Activated T-helper 2 cell treated with anti-CD3 and anti-CD28 coated beads, Interferon-gamma antibody, Interleukin-2, Interleukin-4, amounts not matched to agents 10 μg/mL and 5 μg/mL and 100 μg/mL, durations not matched to agents 14 hours and 24 hours and 36 hours (primary cell): ENCODE measurements at places on chromosomes 13 and 19.

- no peak for DNase-seq
Observed at GRCh38 chr19:17398902-17399527, 5.0 kb upstream of the CCDC194 start.

- DNase-seq: no peak
Observed at GRCh38 chr13:45691667-45692066, 10.5 kb upstream of the CBY2 start.

DNA sequence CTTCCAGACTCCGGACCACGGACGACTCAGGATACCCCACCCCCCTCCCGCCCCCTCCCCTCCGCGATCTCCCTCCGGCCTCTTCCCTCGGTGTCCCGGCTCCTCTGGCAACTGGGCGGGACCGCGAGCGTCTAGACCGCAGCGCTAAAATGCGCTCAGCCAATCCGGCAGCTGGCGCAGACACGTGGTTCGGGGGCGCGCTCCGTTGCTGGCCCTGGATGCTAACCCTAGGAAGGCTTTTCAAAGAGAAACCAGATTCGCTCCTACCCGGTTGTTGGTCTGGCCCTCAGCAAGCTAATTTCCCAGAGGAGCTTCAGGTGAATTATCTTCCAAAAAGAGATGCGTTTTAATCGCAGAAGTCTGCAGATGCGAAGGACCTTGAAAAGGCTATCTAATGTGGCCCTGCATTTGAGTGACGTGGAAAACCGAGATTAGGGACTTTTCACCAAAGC is at the start of gene DZIP1:
TSS of gene DZIP1 (minus strand) at position 106 of the 452 bp plus-strand sequence. CDS start 2,677 bp downstream, outside the sequence.
- DNase-seq: no peak

DNA sequence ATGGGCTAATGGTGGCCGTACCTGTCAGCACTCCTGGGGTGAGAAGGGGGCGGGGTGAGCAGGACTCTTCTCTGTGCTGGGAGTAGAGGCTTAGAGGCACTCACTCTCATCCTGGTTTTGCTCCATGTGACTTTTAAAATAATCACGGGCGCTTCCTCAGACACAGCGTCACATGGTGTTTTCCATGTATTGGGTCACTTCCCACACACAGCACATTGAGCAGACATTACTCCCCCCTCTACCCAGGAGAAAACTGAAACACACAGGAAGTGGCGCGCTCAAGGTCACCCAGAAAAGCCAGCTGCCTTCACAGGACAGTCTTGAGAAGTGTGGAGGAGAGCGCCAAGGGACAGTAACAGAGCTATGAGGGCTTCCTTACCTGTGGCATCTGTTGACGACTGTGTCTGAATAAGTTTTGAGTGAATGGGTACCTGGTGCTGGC is 23.2 kb downstream of the SPATA13 start:
- no peak for DNase-seq

GRCh38 chr19:35498984-35499527 is 8.8 kb upstream of the KRTDAP start:
- DNase-seq: no peak

- no peak for DNase-seq
Observed at GRCh38 chr13:107475753-107476453, 739.4 kb downstream of the LIG4 start.

DNA sequence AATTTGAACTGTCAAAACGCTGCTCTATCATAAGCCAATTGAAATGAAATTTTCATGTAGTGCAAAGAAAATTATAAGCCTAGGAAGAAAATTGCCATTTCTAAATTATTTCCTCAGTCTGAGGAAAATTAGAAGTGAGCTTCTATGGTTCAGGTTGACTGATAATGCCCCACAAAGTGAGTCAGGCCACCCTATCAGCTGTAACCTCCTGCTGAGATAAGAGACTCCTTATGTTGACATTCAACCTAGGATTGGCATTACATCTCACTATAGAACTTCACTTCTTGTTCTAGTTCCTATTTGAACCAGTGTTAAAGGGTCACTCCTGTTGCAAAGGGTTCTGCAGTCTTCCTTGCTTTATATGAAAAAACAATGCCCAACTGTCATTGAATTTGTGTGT is 32.6 kb upstream of the RFC3 start:
- DNase-seq: no peak

- no peak for DNase-seq
Observed at GRCh38 chr19:34368338-34368737, 3.3 kb downstream of the GPI start.

DNA sequence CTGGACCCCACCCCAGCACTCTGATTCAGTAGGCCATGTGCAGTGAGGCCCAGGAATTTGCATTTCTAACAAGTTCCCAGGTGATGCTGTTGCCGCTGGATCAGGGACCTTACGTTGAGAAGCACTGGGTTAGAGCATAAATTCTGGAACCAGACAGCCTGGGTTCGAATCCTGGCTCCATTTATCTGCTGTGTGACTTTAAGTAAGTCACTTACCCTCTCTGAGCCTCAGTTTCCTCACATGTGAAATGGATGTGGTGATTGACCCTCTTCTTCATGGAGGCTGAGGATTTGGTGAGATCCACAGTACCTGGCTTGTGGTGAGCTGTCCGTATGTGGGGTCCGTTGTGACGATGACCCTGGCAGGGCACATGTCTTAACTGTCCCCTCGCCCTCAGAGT is 15.9 kb downstream of the HIPK4 start:
- DNase-seq: no peak

GRCh38 chr13:28429685-28430290 is 65.1 kb downstream of the FLT1 start:
- no peak for DNase-seq

GRCh38 chr19:5575590-5575989 is 7.8 kb upstream of the TINCR start:
- no peak for DNase-seq

DNA sequence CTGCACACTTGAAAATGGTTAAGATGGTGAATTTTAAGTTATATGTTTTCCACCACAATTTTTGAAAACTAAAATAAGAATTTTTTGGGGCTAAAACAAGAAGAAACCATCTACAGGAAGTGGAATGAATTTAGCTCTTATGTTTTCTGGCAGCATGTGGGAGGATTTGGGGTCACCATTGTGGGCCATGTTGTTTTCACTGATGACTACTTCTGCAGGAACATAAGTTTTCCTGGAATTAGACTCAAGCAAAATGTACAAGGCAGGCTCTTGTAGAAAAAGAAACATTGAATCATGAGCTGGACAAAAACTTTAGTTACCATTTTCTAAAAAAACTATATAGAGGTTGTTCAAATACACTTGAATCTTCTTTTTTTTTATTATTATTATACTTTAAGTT is 125.3 kb upstream of the C1QTNF9B start:
- DNase-seq: no peak

- no peak for DNase-seq
Observed at GRCh38 chr19:41478875-41479756, 36.2 kb downstream of the ERICH4 start.

- DNase-seq: no peak
Observed at GRCh38 chr13:113150550-113151365, 7.7 kb upstream of the PROZ start.

DNA sequence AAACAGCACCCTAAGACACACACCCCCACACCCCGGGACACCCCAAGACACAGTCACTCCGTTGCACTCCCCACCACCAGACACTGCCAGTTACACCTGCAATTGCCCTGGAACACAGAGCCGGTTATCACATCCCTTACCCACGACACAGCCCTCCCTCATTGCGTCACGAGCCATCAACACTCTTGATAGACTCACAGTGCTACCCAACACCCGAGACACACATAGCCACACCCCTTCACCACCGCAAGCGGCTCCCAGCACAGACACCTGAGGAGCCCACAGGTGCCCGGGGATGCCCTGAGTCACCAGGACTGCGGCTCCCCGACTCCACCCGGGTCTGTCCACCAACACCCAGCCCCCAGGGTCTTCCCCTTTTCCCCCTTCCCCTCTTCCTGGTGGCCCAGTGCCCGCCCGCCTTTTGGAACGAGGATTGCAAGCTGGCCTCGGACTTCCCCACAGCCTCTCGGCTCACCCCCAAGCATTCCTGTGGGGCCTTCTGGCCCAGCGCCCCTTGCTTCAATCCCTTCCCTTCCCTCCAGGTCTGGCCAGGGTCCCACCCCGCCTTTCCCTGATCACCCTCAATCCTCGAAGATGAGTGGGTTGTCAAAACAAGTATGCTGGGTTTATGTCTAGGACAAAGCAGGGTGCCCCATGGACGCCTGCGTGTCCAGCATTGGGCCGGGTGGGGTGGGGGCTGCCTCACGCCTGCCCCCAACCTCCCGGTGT is 1.7 kb upstream of the PTGER1 start:
- DNase-seq: no peak

- no peak for DNase-seq
Observed at GRCh38 chr13:46165485-46166223, 16.3 kb downstream of the LCP1 start.

GRCh38 chr13:70623239-70623638 is 515.0 kb upstream of the KLHL1 start:
- no peak for DNase-seq

DNA sequence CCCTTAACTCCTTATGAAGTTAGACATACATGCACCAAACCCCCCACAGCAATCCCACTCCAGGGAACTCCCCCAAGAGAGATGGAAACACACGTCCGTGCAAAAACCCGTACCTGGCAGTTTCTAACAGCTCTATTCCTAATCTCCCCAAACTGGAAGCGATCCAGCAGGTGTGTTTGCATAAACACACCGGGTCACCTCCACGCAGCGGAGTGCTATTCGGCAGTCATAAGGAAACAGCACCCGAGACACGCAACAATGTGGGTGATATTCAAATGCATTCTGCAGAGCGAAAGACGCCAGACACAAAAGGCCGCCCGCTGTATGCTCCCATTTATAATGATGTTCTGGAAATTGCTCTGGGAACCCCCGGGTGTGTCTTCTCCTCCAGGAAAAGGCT is 6.8 kb upstream of the ZNRF4 start:
- DNase-seq: no peak

DNA sequence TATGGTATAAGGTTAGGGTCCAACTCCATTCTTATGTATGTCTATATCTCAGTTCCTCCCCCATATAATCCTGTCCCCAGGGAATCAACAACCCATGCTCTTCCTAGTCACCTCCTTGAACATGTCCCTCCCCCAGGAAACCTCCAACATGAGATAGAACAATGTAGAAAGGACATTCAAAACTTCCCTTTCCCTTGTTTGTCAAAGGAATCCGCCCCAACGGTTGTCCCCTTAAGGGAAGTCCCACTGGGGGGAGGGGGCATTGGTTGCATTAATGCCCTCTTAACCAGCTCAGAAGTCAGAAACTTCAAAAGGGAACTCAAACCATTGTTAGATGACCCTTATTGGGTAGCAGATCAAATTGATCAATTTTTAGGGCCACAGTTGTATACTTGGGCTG is 6.8 kb upstream of the ZNF561 start:
- DNase-seq: no peak

DNA sequence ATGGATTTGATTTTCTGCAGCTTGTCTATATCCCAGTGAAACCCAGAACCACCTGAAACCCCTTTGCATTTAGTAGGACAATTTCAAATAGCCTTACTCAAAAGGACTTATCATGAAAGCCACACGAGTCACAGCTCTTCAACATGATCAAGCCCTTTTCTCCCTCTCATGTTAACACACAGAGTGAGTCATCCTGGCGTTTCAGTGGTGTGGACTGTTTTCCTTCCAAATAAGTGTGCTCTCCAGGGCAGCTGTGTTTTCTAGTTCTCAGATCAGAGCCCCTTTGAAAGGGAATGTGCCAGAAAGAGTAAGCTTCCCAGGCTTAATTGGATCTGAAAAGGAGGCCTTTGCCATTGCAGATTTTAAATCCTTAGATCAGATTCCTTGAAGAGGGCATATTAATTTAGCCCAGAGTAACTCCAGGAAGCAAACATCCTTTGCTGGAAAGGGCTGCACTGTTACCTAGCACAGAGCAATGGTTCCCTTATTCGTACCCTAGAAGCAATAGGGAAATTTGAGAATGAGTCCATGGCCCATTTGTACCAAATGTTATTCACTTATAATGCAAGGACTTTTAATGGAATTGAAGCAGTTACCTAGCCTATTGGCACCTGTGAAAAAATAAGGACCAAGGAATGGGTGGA is 51.3 kb downstream of the ERICH6B start:
- no peak for DNase-seq

DNA sequence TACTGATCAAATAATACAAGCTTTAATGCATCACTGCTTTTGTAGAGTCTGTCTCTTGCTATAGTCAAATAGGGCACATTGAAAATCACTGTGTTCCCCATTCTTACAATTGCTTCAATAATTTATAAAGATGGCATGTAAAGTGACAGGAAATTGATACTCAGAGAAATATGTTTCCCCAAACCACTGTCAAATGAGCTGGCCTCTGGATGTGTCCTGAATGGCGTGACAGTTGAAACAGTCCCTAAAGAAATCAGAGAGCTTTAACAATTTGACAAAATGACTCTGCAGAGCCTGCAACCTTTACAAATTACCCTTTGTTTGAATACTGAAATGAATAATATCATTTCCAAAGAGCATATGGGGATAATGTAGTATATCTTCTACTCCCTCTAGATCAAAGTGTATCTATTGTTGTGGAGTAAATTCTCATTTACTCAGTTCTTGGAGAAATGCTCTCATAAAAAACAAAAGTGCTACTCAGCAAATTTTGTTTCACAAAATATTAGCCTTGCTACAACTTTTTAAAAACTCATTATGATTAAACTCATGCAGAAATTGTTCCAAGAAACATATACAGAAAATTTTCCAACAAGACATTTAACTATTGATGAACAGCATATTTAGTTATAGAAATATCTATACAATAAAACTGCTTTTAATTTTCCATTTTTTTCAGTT is 763.2 kb upstream of the SPRY2 start:
- DNase-seq: no peak

GRCh38 chr19:51891193-51891747 is 3.5 kb upstream of the ZNF577 start:
- no peak for DNase-seq

DNA sequence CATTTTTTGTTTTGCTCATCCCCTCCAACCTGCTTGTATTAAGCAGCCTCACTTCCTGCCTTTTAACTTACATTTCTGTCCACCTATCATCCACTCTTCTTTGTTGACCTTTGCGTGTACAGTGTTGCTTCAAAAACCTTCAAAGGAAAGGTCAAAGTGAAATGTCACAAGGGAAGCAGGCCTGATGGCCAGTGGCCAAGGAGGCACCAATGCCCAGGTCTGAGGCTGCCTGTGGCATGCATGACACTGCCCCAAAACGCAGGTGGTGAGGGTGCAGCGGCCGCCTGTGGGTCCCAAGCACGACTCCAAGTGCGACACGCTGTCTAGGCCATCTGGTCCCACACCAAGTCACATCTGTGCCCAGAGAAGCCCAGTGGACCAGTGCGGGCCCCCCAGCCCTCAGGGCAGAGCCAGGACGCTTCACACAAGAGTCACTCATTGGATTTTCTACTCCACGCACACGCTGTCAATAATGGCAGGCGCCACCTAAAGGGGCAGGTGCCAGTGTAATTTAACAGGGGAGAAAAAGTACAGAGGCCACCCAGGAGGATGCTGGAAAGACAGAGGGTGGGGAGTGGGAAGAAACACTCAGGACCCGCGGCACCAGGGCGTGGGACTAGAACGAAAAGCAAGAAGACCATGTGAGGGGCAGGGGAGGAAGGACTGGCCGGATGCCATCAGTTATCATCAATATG is 23.5 kb downstream of the SLC7A1 start:
- no peak for DNase-seq
